Uterus (tissue), 4 donors: ENCODE measurements at places on chromosomes 4 and X.
A peak's percentile ranks its signal among the peaks of the same experiment; 100 is the strongest.

DNA sequence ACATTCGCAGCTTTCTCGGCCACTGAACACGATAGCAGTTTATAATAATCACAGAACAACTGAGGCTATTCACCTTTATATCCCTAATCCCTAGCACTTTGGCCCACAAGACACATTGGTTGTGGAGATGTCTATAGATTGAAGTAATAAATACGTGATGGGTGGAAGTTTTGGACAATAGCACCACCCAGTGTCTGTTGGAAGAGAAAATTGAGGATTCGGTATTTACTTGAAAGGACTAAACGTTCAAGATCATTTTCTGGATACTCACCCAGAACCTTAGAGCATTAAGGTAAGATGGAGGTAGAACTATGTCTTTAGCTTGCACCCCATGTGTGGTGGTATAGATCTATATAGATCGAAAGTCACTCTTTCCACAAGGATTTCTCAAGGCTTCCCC is 787 bp upstream of the TMSB15A start:
- DNase-seq, result no peak

GRCh38 chr4:53863158-53863557 is 201.2 kb downstream of the CHIC2 start:
- peak; percentile 45 for DNase-seq

GRCh38 chr4:23847158-23847557 is 42.7 kb downstream of the PPARGC1A start:
- no peak for DNase-seq

- DNase-seq, result no peak
These were observed 84.3 kb upstream of the PRSS48 start for GRCh38 chr4:151192556-151193235.

DNA sequence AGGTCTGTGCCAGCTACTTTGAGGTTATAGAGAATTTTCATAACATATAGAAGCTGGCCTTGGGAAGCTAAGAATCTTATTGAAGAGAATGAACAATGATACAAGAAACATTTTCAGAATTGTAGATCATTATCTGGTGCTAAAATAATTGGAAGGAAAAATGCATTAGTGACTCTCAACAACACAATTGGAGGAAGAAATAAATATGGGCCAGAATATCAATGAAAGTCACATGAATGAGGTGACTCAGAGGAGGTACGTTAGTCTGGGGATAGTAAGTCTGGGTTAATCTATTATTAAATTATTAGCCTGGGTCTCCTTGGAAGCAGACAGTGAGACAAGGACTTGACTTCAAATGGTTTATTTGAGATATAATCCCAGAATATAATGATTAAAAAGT is 529.3 kb upstream of the SLIT2 start:
- DNase-seq, result no peak

- DNase-seq, result no peak
These were observed 54.0 kb upstream of the MTM1 start for GRCh38 chrX:150514462-150514861.

DNA sequence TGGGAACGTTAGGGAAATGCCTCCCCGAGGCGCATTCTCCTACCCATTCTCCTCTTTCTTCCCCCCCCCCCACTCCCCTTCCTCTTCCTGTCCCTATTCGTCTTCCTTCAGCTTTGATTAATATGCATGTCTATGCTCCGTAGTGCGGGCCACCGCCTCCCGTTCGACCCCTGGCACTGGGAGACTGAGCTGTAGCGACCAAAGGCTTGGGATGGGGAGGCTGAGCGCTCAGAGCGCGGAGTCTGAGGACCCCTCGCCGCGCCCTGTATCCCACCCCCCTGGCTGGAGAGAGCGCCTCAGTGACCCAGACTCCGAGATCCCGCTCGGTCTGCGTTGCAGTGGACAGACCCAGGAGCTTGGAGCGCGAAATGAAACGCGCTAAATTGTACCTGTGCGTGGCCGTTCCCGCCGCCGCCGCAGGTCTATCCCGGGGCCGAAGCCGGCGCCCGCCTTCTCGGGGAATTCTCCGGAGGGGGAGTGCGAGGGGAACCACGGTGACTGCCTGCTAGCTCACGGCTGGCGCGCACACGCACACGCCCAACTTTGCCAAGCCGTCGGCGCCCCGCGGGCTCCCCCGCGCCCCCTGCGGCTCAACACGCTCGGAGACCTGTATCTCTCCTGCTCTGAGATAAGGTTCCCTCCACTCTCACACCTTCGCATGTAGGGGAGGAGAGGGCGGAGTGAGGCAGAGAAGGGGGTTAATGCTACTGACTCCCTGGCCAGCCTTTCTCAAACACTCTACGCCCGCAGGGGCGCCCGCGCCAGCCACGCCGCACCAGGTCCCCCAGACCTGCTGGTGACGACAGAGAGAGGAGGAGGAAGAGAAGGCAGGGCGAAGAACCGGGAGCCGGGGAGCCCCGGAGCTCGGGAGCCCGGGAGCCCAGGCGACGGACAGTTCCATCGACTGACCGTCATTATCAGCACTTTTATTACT is 1.5 kb upstream of the PTCHD1 start:
- no peak for DNase-seq

GRCh38 chrX:9420275-9421265 is 44.3 kb upstream of the TBL1X start:
- DNase-seq, result no peak

GRCh38 chrX:2316534-2316933 is 184.2 kb downstream of the DHRSX start:
- no peak for DNase-seq

- no peak for DNase-seq
These were observed 597.0 kb downstream of the PCDH18 start for GRCh38 chr4:136935305-136935704.

DNA sequence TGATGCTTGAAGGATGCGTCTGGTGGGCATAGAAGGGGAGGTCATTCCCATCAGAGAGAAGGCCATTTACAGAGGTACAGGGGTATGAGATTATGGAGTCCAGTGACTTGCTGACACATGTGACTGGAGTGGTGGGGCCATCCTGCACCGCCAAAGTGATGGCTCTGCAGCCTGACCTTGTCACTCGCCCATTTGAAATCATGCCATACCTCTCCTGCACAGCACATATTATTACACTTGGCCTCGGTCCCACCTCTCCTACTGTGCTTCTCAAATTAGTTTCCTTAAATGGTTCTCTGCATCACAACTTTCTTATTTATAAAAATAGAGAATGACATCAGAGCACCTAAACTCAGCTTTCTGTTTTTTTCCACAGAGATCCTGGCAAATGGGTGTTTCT is 60.7 kb upstream of the HAND2 start:
- DNase-seq, result peak; percentile 35

DNA sequence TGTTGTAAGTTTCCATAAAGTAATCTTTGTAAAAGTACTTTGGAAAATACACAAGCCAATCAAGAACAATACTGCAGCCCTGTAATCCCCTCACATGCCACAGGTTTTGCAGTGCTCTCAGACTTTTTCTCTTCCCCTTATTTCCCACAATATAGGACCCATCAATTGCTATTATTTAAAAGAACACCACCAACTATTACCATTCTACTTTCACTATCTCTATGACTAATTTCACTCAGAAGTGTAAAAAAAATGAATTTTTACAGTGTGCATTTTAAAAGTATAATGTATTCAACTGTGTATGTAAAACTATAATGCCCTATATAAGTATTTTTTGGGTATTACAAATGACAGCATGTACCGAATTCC is 1.7 kb downstream of the ATP8A1 start:
- no peak for DNase-seq

DNA sequence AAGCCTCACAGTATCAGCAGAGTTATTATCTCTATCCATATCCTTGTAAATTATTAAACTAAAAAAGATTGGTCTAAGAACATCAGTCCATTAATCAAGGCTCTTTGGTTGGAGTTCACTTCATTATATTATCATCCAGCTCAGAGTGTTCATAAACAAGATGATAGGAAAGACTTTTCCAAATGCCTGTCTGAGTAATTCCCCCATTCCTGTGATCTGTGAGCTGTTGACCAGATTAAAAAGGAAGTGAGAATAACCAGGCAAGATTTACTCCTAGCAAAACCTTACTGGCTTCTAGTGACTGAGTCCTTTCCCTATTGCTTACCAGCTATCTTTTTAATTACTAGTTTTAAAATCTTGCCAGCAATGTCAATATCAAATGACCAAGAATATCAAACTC is 14.9 kb downstream of the PKD2 start:
- DNase-seq, result no peak

DNA sequence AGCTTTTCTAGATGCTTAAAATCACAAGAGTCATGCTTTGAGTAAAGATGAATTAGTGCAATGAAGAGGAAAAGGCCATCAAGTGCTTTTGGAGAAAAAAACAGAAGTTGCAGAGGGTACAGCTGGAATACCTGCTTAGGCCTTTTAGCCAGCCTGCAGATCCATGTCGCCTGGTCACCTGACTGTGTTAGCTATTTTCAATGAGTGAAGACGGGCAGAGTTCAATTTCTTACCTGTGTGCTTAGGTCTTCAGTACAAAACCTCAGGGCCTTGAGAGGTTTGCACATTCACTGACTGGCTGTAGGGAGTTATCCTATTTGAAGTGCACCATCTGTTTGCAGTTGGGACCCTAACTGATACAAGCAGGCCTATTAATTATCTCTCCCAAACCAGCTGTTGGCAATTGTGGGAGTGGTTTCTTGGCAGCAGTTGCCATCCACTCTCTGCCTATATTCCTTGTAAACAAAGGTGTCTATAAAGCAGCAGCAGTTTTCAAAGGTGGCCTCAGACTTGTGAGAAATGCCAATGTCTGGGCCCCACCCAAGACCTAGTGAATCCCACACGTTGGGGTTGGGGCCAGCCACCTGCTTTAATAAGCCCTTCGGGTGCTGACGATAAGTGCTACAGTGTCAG is 16.3 kb upstream of the FAT1 start:
- DNase-seq, result no peak

- no peak for DNase-seq
These were observed 15.5 kb upstream of the CYLC1 start for GRCh38 chrX:83845397-83845796.

GRCh38 chr4:46648088-46648744 is 258.3 kb upstream of the GABRA2 start:
- no peak for DNase-seq

- no peak for DNase-seq
These were observed 58.0 kb upstream of the KLF3 start for GRCh38 chr4:38605753-38606586.

- no peak for DNase-seq
These were observed 239.2 kb upstream of the GRID2 start for GRCh38 chr4:92064574-92064973.

DNA sequence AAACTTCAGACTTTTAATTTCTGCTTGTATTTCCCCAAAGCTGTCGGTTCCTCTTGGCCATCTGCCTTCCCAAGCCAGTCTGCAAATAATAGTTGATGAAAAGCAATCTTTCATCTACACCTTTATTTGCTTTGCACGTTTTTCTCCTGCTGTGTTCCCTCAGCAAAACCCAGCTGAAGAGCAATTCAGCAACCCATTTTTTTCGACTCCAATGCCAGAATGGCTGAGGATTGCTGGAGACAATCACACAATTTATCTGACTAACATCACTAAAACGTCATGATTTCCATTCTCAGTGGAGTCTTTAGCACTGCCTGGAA is 94.3 kb downstream of the GPRIN3 start:
- DNase-seq, result no peak

DNA sequence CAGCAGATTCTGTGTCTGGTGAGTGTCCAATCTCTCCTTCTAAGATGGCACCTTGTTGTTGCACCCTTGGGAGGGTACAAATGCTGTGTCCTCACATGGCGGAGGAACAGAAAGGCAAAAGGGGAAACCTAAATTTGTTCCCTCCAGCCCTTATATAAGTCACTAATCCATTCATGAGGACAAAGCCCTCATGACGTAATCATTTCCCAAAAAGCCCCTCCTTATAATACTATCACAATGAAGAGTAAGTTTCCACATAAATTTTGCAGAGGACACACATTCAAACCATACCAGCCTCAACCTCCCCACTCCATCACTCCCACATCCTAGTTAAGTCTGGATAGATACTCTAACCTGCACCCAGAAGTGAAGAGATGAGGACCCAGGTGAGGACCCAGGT is 63.1 kb downstream of the USP38 start:
- no peak for DNase-seq

DNA sequence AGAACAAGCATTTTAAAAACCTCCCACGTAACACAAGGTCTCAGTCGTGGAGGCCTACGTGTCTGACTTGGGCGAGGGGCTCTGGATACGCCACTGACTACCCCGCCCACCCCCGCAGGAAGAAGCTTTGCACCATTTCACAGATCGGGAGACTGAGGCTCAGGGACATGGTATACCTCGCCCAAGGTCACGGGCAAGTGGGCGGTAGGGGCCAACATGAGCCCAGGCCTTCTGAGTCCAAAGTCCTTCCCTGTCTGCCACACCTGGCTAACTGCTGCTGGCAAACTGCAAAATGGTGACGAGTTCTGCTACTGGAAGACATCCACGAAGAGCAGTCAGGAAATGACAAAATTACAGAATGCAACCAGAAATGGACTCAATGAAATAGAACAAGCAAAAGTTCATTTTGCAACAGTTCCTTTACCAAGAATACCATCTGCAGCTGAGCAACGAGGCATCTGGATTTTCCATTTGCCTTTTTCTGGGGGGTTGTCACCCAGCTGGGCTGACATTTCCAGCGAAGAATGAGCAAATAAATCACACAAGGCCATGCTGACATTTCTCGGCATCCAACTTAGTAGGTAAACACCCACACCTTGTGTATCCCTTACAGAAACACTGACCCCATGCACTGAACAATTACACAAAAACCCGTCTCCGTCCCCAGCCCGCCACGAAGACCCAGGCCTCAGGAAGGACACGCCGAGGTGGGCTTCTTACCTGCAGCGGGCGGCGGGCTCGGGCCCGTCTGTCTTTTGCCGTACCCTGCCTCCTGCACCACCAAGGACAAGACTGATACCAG is 70.2 kb upstream of the AFAP1 start:
- DNase-seq, result no peak

- DNase-seq, result no peak
These were observed 83.8 kb upstream of the BOD1L1 start for GRCh38 chr4:13711233-13711785.

DNA sequence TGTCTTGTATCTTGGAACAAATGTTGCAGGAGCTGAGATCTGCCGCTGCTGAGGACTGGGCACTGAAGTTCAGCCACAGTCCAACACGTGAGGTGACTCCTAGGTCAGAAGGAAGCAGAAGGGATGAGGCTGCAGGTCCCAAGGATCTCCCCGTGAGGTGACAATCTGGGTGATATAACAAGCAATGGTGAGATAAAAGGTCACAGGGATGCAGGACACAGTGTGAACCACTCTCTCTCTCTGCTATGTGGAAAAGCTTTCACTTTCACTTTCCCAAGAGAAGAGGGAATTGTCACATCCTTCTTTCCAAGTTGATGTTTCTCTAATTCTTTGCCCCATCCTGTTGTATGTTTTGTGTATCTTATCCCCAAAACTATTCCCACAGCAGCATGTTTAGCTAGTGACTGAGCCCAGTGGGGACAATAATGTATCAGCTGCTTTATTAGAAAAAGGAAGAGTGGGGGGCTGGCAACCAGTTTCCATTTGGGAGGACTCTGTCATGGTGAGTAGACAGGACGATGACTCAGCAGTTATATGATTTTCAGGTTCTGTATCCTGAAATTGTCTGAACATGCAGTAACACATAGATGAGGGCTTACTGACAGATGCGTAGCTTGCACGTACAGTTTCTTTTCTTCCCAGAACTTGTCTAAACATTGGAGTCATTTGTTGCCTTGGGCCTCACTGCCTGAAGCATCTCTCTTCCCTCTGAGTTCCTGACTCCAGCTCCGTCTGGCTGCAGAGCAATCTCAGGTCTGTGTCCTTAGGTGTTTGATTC is 1415.8 kb upstream of the TENM3 start:
- DNase-seq, result no peak

- no peak for DNase-seq
These were observed 215.9 kb downstream of the SOWAHB start for GRCh38 chr4:76681996-76682395.

- DNase-seq, result no peak
These were observed 511 bp upstream of the NKX6-1 start for GRCh38 chr4:84499624-84499982.
